ENCODE measurements at places on chromosomes 11 and 22. TPM values are rescaled to one million over a fixed set of nuclear protein-coding genes. Genes with fewer than 3 reads are reported as not detected.

NCAPH2 gene
- 48.0 TPM for polyA plus RNA-seq

GRCh38 chr11:9714272-9714940 lies 50.5 kb downstream of the SWAP70 start:
- peaks cover 5% of the 10 kb centered on the region for H3K4me1 ChIP-seq
- DNase-seq = no peak
- H3K4me3 ChIP-seq = no peak overlapping the region
- no peaks in the 10 kb centered on the region for H3K27me3 ChIP-seq
- H3K36me3 ChIP-seq = no peaks in the 10 kb centered on the region

GRCh38 chr11:46498179-46498578 lies 95.6 kb downstream of the AMBRA1 start:
- DNase-seq = no peak
- H3K27me3 ChIP-seq = no peaks in the 10 kb centered on the region
- H3K36me3 ChIP-seq = no peaks in the 10 kb centered on the region
- no peak overlapping the region for H3K27ac ChIP-seq
- H3K4me1 ChIP-seq = no peaks in the 10 kb centered on the region
- no peak overlapping the region for H3K4me3 ChIP-seq

GRCh38 chr11:83409891-83410290 lies 123.7 kb upstream of the CCDC90B start:
- no peaks in the 10 kb centered on the region for H3K27me3 ChIP-seq
- H3K36me3 ChIP-seq = no peaks in the 10 kb centered on the region
- H3K4me1 ChIP-seq = no peaks in the 10 kb centered on the region

DNA sequence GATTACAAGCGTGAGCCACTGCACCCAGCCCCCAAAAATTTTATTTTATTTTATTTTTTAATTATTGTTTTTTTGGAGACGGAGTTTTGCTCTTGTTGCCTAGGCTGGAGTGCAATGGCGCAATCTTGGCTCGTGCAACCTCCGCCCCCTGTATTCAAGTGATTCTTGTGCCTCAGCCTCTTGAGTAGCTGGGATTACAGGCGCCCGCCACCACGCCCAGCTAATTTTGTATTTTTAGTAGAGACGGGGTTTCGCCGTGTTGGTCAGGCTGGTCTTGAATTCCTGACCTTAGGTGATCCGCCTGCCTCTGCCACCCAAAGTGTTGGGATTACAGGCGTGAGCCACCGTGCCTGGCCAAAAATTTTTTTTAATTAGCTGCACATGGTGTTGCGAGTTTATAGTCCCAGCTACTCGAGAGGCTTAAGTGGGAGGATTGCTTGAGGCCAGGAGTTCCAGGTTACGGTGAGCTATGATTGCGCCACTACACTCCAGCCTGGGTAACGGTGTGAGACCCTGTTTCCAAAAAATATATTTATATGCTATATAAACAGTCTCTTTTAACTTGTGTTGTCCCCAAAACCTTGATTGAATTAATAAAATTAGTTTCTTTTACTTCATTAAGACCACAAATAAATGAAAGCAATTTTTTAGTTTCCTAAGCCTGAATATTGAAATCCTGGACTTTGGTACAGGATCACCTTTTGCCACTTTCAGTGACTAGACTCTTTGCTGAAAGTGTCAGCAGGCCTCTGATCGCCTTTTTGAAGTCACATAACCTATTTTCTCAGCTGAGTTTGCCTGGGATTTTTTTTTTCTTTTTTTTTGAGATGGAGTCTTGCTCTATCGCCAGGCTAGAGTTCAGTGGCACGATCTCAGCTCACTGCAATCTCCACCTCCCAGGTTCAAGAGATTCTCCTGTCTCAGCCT lies 16.2 kb downstream of the ATG13 start:
- H3K4me1 ChIP-seq = no peaks in the 10 kb centered on the region
- no peaks in the 10 kb centered on the region for H3K36me3 ChIP-seq
- no peak for DNase-seq
- no peaks in the 10 kb centered on the region for H3K27me3 ChIP-seq
- H3K4me3 ChIP-seq = no peak overlapping the region

CDCA5 gene
- 6.4 TPM for polyA plus RNA-seq

- no peak overlapping the region for H3K27ac ChIP-seq
- no peak overlapping the region for H3K4me3 ChIP-seq
- peaks cover 15% of the 10 kb centered on the region for H3K4me1 ChIP-seq
- no peaks in the 10 kb centered on the region for H3K27me3 ChIP-seq
Measured at GRCh38 chr11:11441091-11441490, 88.0 kb upstream of the CSNK2A3 start.

MMP13 gene
- polyA plus RNA-seq = not detected

- no peak overlapping the region for H3K27ac ChIP-seq
- DNase-seq = no peak
- H3K4me3 ChIP-seq = no peak overlapping the region
- H3K27me3 ChIP-seq = no peaks in the 10 kb centered on the region
Measured at GRCh38 chr22:24089951-24090350, 78.8 kb downstream of the CABIN1 start.

LYVE1 gene
- polyA plus RNA-seq = 2.9 TPM

DNA sequence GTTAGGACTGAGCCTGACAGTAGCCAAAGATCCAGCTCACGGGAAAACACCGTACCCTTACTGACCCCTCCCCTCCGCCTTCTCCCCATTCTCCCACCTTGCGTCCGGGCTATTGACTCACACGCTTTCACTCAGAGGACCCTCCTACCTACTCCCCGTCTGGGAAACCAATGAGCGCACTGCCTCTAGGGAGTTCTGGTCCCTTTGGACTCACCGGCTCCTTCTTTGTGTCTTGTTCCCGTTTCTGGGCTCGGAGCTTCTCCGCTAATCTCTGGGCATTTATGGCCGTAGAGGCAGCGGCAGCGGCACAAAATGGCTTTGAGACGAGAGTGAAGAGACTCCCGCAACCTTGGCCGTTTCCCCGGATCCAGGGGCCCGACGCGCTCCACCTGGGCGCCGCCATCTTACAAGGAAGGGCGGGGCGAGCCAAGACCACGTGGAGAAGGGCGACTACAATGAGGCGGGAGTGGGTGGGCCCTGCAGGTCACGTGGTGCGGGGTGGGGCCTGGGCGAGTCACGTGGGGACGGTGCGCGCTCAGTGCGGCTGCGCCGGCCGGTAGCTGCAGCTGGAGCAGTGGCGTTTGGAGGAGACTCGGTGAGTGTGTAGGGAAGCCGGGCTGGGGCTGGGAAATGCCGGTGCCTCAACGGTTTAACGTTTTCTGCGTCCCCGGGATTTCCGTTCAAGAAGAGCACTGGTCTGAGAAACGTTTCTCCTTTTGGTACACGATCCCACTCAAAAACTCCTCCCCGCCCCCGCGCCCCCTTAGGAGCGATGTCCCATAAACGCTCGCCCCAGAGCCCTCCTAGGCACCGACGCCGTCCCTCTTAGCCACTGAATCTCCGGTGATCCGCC lies at the start of the genes FAM118B and RPUSD4:
TSS of gene FAM118B (plus strand) at position 547 of the 853 bp plus-strand sequence. CDS start 23,220 bp downstream, outside the sequence.
TSS of gene RPUSD4 (minus strand) at position 415 of the 853 bp plus-strand sequence. CDS start at position 403, 12 bp downstream.
- peak within 1 kb of the TSS; percentile 94 for H3K4me3 ChIP-seq
- H3K27ac ChIP-seq = peak within 1 kb of the TSS; percentile 83
- DNase-seq = peak; percentile 99
- no peaks in the 10 kb centered on the region for H3K27me3 ChIP-seq
- no peaks in the 10 kb centered on the region for H3K36me3 ChIP-seq
- peaks cover 7% of the 10 kb centered on the region for H3K4me1 ChIP-seq

DNA sequence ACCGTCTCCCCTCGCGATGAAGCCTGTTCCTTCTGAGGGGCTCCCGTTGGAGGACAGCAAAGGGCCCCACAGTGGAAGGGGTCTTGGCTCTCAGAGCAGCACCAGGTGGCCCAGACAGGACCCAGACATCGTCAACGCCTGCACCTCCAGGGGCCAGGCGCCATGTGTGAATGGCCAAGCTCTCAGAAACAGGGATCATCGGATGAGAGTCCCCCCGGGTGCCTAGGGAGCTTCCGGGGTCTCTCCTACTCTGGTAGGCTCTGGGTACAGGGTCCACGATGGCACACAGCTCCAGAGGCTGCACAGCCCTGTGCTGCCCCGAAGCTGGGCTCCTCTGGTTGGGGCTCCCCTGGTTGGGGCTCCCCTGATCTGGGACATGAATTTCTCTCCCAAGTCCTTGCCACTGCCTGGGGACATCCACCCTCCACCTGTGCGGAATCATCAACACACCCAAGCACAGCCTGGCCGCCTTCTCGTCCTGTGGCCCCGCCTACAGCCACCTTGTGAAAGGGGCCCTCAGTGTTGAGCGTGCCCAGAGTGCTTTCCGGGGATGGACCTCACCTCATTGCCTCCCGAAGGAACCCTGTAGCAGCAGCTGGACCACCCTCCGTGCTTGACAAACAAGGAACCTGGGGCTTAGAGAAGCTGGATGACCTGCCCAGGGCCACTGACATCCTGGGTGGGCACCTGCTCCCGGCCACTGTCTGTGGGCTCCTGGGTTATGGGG lies 929.0 kb downstream of the BRD1 start:
- H3K36me3 ChIP-seq = no peaks in the 10 kb centered on the region
- H3K27me3 ChIP-seq = no peaks in the 10 kb centered on the region
- H3K27ac ChIP-seq = no peak overlapping the region
- H3K4me1 ChIP-seq = no peaks in the 10 kb centered on the region
- DNase-seq = no peak

GRCh38 chr11:87179621-87180020 lies 141.9 kb downstream of the TMEM135 start:
- H3K4me3 ChIP-seq = no peak overlapping the region
- H3K27ac ChIP-seq = no peak overlapping the region
- no peaks in the 10 kb centered on the region for H3K4me1 ChIP-seq
- DNase-seq = no peak
- H3K36me3 ChIP-seq = no peaks in the 10 kb centered on the region

DNA sequence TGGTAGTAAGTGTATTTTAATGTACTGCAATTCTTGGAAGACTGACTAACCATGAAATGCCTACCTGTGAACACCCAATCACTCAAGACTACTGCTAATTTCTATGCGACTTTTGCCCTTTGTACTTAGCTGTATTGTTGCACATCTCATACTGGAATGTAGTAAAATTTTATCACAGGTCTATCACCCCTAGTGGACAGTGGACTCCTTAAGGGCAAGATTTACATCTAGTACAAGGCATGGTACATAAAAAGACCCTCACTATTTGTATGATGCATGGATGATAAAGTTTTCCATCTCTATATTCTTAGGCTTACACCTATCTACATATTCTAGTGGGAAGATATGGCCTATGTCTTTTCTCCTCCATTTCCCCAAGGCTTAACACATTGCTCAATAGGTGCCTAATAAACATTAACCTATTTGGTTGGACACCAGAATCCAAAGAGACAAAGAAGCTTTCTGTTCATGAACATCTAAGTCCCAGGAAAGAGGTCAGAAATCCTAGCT lies 26.1 kb downstream of the SERGEF start:
- no peak overlapping the region for H3K27ac ChIP-seq
- no peaks in the 10 kb centered on the region for H3K36me3 ChIP-seq
- H3K4me1 ChIP-seq = peaks cover 10% of the 10 kb centered on the region
- no peak overlapping the region for H3K4me3 ChIP-seq

DNA sequence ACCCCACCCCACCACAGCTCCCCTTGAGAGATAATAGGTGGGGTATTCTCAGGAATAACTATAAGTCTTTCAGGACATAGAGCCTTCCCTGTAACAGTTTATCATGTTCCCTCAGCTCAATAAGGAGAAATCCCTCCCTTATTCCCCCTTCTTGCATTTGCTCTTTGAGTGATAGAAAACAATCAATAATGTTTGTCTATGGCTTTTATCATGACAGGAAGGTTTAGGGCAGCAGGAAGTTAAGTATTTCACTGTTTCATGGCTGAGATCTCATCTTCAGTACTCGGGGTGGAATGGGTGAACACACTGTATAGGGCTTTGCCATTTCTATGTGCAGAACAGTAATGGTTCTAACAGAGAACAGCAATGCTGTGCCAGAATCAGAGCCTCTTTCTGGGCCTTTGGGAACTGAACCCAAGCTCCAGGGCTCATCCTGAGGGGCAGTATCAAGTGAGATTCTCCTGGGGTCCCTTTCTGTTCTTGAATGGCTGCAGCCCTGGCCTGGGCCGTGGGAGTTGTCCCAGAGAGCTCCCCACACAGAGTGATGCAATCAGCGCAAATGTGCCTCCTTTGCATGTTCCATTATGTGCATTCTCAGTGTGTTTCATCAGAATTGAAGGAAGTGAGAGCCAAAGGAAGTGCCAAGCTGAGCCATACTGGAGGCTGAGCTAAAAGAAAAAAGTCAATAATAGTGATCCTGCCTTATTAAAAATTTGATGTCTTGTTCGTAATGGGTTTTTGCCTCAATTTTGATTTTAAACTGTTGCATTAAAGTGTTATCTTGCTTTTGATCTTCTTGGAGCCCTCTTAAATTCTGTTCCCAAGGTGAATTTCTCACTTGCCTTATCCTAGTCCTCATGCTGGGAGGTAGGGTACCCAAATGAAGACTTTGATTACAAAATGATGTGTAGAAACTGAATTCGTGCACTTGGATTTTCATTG lies 2.9 kb upstream of the CYP2R1 start:
- H3K4me3 ChIP-seq = no peak overlapping the region
- no peak overlapping the region for H3K27ac ChIP-seq
- no peaks in the 10 kb centered on the region for H3K36me3 ChIP-seq
- H3K4me1 ChIP-seq = peaks cover 4% of the 10 kb centered on the region

- H3K4me1 ChIP-seq = no peaks in the 10 kb centered on the region
- no peak overlapping the region for H3K4me3 ChIP-seq
- peak; percentile 43 for DNase-seq
- no peaks in the 10 kb centered on the region for H3K27me3 ChIP-seq
- no peaks in the 10 kb centered on the region for H3K36me3 ChIP-seq
- H3K27ac ChIP-seq = no peak overlapping the region
Measured at GRCh38 chr22:21972293-21972779, 10.3 kb downstream of the TOP3B start.

- no peak overlapping the region for H3K4me3 ChIP-seq
- peak; percentile 63 for DNase-seq
- no peaks in the 10 kb centered on the region for H3K27me3 ChIP-seq
- no peaks in the 10 kb centered on the region for H3K4me1 ChIP-seq
- no peaks in the 10 kb centered on the region for H3K36me3 ChIP-seq
- H3K27ac ChIP-seq = no peak overlapping the region
Measured at GRCh38 chr11:85694385-85694980, 8.5 kb upstream of the CCDC89 start.

DNA sequence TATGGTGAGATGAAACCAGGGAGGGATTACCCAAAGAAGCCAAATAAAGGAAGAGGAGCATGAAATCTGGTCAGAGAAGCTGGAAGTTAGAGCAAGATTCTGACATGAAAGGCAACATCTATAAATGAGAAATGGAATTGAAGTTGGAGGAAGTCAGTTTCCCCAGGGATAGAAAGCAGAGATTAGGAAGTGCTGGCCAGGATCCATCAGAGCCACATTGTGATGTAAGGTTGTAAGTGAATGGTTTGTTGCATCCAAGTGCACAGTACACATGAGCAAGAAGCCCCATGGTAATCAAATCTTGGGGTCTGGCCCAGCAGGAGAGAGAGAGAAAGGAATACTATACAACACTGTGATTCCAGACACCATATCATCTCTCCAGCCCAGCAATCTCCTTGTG lies 6.6 kb upstream of the NLRP10 start:
- DNase-seq = no peak
- H3K4me3 ChIP-seq = no peak overlapping the region
- H3K4me1 ChIP-seq = no peaks in the 10 kb centered on the region
- H3K36me3 ChIP-seq = no peaks in the 10 kb centered on the region
- no peak overlapping the region for H3K27ac ChIP-seq
